ENCODE measurements at places on chromosomes 6 and 20.

DNA sequence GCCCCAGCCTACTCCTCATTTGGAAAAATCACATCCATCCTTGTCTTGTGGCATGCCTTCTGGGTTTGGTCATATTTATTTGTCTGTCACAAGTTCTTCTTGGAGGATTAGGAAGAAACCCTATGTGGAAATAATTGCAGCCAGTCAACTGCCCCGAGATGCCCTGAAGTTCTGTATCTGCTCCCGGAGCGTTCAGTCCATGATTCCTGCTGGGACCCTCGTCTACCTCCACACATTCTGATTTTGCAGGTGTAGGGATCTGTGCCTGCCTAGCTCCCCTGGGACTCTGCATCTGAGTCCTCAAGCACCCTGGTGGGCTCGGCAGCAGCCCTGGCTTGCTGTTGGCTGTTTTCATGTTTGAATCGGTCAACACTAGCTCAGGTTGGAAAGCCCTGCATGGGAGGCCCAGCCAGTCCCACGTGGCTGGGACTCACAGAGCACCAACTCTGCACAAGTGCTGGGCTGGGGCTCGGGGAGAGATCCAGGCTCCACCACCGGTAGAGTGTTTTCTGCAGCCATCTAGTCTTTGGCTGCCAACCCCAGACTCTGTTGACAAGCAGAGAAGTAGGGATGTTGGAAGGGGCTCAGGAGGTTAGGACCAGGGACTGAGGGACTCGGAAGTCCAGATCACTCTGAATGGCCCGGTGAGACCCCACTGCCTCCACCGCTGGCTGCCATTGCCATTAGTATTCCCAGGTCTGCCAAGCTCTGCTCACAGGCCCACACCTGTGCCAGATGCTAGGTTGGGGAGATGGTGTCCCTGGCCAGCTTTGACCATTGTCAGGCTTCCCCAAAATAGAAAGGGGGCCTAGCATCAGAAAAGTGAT is 183.5 kb upstream of the CST7 start:
- DNase-seq = no peak

DNA sequence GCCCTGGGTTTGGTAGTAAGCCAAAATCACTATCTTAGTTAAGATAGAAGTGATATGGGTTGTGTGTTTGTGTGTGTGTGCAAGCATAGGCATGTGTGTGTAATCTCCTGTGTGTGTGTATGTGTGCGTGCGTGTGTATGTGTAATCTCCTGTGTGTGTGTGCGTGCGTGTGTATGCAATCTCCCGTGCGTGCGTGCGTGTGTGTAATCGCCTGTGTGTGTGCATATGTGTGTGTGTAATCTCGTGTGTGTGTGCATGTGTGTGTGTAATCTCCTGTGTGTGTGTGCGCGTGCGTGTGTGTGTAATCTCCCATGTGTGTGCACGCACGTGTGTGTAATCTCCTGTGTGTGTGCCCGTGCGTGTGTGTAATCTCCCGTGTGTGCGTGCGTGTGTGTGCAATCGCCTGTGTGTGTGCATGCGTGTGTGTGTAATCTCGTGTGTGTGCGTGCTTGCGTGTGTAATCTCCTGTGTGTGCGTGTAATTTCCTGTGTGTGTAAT is 219.3 kb upstream of the GGTLC1 start:
- DNase-seq = no peak

- no peak for DNase-seq
Measured at GRCh38 chr6:53358440-53359094, 9.8 kb upstream of the ELOVL5 start.

- DNase-seq = no peak
Measured at GRCh38 chr6:13355999-13356785, 27.9 kb upstream of the TBC1D7 start.

DNA sequence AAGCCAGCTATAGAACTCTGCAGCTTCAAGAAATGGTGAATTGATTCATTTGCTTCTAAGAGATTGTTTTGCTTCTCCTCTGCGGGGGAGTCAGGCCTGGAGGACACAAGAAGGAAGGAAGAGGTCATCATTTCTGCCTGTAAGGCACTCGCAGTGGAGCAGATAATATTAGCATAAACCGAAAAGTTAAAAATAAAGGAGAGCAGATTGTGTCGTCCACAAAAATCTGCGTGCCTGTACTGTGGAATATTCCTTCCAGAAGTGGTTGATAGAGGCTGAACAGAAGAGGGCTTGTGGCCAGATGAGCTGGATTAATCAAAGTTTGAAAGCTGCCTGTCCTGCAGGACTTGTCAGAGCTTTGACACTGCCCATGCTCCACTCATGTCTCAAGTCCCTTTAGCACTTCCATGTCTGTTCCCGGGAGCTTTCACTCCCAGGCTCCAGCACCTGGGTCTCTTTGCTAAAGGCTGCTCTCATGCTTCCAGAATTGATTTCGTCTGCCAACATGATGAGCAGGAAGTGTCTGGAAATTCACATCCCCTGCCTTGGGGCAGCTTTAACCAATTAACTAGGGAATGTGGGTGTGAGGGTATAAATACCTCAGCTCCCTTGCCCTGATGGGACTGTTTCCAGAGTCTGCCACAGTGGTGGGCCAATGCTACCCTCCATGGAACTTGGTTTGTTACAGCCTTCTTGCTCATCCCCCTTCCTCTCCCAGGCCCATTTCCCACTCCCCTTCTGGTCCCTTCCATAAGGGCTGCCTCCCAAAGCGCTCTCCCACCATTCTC is 65.1 kb upstream of the STX16 start:
- DNase-seq = no peak

DNA sequence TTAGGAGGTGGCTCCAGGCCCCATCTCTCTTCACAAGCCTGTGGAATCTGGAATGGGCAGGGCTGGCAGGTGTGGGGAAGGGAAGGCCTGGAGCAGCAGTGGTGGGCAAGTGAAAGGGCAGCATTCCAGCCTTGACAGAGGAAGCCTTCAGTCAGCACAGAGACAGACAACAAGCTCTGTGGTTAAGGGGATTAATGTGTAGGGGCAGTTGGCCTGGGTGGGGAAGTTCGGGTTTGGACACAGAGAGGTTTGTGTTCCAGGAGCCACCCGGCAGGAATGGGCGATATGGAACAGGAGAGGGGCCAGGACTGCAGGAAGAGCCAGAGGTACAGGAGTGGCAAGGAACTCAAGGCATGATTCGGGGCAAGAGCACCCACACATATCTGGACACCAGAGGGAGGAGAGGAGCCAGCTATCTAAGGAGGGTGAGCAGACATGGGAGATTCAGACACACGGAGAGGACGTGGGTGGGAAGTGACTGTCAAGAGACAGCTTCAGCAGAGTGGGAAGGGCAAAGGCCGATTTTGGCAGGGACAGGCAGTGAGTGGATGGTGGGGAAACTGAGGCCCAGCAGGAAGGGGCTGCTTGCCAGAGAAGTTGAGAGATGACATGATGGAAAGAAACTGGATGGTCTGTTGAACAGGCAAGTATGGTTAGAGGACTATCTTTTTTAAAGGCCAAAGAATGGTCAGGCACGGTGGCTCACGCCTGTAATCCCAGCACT is 2.5 kb upstream of the SLC44A4 start:
- no peak for DNase-seq

DNA sequence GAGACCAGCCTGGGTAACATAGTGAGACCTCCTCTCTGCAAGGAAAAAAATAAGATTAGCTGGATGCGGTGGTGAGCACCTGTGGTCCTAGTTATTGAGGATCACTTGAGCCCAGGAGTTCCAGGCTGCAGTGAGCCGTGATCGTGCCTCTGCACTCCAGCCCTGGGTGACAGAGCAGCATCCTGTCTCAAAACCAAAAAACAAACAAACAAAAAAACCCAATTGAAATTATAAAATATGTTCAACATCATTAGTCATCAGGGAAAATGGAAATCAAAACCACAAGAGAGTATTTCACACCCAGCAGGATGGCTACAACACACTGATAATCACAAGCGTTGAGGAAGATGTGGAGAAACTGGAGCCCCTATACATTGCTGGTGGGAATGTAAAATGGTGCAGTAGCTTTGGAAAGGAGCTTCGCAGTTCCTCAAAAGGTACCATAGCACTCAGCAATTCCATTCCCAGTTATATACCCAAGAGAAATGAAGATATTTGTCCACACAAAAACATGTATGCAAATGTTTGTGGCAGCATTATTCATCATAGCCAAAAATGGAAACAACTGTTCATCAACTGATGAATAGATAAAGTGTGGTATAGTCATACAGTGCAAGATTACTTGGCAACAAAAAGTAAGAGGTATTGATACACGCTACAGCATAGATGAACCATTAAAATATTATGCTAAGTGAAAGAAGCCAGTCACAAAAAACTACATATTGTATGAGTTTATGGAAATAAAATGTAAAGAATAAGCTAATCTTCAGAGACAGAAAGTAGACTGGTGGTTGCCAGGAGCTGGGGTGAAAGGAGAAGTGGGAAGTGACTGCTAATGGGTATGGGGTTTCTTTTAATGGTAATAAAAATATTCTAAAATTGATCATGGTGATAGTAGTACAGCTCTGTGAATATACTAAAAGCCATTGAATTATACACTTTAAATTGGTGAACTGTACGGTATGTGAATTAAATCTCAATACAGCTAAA is 38.7 kb upstream of the RIPOR2 start:
- DNase-seq = no peak

GRCh38 chr20:37649017-37649416 is 44.8 kb upstream of the CTNNBL1 start:
- no peak for DNase-seq

- DNase-seq = no peak
Measured at GRCh38 chr20:50121858-50122271, 8.9 kb upstream of the UBE2V1 start.

- DNase-seq = no peak
Measured at GRCh38 chr6:134517145-134517658, 199.3 kb upstream of the SGK1 start.

GRCh38 chr6:79158856-79159516 is 75.5 kb downstream of the HMGN3 start:
- DNase-seq = no peak

DNA sequence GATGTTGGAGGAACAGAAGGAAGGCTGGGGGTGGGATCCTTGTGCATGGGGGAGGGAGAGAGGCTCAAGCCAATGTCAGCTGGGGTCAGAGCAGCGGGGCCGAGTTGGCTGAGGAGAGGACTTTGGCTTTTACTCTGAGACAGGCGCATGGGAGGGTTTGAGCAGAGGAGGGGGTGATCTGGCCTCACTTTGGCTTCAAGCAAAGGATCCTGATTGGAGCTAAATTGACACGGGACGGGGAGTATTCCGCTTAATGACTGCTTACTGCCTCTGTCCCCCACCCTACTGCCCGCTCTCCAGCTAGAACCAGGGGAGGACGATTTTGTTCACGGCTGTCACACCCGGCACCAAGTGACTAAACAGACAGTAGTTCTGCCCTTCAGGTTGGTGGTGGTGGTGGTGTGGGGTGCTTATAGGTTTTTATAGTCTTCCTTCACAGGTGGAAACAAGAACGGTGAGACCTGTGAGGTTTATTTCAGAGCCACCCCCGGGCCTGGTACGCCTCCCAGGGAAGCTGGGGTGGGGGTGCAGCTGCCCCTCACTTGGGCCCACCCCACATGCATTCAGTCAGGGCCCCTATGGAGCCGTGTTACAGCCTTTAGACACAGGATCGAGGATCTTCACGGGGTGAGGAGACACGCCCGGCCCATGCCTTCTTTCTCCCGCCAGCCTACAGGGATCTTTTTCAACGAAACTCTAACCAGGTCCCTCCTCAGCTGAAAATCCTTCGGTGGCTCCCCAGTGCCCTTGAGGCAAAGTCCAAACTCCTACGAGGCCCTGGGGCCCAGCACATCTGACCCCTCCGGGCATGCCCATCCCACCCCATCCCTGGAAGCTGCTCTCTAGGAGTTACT is 1.3 kb upstream of the SNAI1 start:
- no peak for DNase-seq

DNA sequence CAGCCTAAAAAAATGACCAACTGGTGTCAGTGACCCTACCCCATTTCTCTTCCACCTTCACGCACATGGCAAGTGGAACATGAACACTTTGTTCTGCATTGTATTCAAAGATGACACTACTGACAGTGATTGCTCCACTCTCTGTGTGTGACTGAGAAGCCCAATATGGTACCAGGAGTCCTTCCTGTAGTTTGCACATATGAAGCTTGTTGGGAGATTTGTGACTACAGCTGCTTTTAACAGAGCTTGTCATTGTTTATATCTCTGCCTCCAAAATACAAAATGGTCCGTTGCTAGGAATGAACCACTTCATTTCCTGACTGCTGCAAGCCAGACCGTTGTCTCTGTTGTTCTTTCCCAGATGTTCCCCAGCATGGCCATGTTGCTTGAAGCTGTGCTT is 140.3 kb upstream of the TCF21 start:
- no peak for DNase-seq

DNA sequence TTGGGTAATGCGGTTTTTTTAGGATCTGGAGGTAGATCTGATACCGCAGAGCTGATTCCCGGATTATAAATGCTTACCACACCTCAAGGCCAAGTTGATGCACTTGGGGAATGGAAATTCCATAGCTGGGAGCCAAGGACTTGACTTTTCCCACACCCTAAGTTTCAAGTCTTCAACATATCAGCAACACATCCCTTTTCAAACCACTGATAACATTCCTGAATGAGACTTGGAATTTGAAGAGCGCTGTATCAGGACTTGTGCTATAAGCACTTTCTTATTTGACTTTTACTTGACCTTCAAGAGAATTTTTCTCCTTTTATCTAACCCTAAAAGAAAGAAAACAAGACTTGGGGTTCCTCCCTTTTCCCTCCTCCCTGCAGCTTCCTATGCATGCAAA is 90.6 kb upstream of the NAA20 start:
- no peak for DNase-seq

DNA sequence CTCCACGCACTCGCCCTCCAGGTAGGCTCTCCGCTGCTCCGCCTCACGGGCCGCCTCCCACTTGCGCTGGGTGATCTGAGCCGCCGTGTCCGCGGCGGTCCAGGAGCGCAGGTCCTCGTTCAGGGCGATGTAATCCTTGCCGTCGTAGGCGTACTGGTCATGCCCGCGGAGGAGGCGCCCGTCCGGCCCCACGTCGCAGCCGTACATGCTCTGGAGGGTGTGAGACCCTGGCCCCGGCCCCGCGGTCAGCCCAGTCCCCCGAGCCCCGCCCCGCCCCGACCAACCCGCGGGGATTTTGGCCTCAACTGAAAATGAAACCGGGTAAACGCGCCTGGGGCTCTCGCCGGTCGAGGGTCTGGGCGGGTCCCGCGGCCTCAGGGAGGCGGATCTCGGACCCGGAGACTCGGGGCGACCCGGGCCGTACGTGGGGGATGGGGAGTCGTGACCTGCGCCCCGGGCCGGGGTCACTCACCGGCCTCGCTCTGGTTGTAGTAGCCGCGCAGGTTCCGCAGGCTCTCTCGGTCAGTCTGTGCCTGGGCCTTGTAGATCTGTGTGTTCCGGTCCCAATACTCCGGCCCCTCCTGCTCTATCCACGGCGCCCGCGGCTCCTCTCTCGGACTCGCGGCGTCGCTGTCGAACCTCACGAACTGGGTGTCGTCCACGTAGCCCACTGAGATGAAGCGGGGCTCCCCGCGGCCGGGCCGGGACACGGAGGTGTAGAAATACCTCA is 598 bp downstream of the HLA-B start:
- no peak for DNase-seq

DNA sequence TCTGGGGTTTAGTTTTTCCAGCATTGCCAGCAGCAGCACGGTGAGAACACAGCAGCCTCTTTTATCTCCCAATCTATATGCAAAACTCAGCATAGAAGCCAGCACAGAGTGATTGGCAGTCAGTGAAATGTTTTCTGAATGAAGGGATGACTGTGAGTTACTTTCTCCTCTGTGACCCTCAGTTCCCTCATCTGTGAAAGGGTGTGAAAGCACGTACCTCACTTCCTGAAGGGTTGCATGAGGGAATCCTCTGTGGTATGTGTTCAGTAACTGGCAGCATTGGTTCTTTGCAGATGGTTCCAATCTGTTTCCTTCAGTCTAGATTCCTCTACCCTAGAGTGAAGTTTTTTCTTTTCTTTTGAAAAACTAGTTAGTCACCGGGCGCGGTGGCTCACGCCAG is 40.0 kb downstream of the EFCAB8 start:
- DNase-seq = no peak

Measured in stimulated activated CD8-positive, alpha-beta memory T cell treated with anti-CD3 and anti-CD28 coated beads, Interleukin-2, amount 100 ng/mL, for 1 hour (primary cell).